SHP77 (cell line): ENCODE measurements at places on chromosomes 12 and 14.

- DNase-seq = no peak
Measured at GRCh38 chr12:100842156-100842555, 47.6 kb downstream of the ANO4 start.

GRCh38 chr12:88516811-88517210, 63.5 kb downstream of the KITLG start:
- no peak for DNase-seq

- DNase-seq = no peak
Measured at GRCh38 chr12:124758266-124759220, 105.1 kb downstream of the SCARB1 start.

GRCh38 chr12:55743406-55744339, 751 bp downstream of the GDF11 start:
- peak; percentile 8 for DNase-seq

DNA sequence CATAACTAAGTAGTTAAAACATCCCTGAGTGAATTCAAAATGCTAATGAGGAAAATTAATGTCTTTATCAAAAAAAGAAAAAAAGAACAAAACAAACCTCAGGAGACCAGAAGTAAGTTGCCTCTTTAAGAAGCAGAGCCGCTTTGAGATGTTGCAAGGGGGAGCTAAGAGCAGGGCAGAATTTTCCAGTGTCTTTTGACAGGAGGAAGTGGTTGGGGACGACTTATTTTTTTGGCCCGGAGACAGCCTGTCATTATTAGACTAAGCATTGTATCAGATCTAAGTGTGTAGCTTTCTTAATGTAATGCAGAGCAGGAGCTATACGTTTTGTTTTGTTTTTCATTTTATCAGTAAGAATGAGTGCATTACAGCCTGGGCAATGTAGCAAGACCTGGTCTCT, 206.6 kb downstream of the CACNA1C start:
- DNase-seq = no peak

DNA sequence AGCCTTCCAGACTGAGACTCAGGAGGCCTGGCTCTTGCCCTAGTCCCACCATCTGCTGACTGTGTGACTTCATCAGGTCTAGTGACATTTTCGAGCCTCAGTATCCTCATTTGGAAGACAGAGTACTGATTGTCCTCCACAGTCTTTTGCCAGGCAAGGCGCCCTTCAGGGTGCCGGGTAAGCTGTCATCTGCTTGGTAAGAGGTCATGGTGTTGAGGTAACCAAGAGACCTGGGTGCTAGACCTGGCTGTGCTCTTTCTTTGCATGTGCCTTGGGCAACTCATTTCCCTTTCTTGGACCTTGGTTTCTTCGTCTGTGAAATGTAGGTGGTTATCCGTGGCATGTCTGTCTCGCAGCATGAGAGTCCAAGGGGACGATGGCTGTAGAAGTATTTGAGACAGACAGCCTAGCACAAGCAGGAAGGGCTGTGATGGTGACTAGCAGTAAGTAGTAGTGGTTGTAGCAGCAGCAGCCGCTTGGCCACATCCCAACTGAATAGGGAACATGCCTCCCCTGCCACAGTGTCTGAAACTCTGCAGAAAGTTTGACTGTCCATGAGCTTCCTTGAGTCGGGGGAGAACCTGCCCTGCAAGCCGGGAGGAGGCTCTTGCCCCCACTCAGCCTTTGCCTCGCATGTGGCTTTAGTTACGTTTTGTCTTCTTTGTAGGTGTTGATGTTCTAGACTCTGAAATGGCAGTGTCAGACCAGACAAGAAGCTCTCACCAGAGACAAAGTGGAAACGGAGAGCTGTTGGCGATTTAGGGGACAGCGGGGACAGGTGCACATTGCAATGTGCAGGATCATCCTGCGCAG, 40.3 kb downstream of the EVL start:
- no peak for DNase-seq

DNA sequence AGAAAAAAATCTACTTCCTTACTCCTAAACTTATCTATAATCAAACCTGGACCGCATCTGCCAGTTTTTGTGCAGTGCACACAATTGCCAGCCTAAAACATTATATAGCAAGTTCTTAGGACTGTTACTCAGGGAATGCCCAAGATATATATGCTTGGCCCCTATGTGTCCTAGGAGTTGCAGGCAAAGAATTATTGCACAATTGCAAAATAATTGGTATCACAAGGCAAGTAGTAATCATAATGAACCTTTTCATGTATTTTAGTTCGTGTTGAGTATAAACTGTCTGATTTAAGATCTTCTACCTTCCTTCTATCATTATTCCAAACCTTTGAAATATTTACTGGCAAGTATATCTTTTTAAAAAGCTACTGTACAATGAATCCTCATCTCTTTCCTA, 45.5 kb downstream of the TMTC3 start:
- DNase-seq = no peak

- no peak for DNase-seq
Measured at GRCh38 chr14:59920378-59920683, 387 bp downstream of the LRRC9 start.

GRCh38 chr12:130162267-130162666, at the start of gene FZD10:
Gene FZD10 (plus strand): TSS chr12:130162464. CDS start chr12:130162943, 479 bp downstream.
- no peak for DNase-seq

DNA sequence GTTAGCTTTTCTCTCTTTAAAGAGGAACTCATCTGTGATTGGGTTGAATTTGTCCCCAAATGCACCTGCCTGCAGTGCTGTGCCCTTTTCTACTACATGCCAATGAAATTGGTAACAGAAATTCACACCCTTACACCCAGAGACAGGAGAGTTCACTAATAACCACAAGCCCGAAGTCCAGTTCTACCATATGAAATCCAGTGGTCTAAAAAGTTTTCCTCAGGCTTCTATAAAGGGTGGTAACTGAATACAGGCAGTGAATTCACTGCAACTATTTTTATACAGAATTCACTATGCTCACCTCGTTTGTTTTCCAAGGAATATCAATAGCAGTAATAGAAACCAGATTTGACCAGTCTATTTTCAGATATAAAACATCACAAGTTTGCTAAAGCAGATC, 31.5 kb upstream of the SOS2 start:
- DNase-seq = no peak

- DNase-seq = no peak
Measured at GRCh38 chr14:103271189-103271588, 62.8 kb upstream of the EIF5 start.

- no peak for DNase-seq
Measured at GRCh38 chr12:27615331-27615891, 80.8 kb upstream of the REP15 start.

- no peak for DNase-seq
Measured at GRCh38 chr14:66284346-66284745, 201.8 kb upstream of the CCDC196 start.

- DNase-seq = no peak
Measured at GRCh38 chr14:91963465-91963864, 16.0 kb upstream of the FBLN5 start.

DNA sequence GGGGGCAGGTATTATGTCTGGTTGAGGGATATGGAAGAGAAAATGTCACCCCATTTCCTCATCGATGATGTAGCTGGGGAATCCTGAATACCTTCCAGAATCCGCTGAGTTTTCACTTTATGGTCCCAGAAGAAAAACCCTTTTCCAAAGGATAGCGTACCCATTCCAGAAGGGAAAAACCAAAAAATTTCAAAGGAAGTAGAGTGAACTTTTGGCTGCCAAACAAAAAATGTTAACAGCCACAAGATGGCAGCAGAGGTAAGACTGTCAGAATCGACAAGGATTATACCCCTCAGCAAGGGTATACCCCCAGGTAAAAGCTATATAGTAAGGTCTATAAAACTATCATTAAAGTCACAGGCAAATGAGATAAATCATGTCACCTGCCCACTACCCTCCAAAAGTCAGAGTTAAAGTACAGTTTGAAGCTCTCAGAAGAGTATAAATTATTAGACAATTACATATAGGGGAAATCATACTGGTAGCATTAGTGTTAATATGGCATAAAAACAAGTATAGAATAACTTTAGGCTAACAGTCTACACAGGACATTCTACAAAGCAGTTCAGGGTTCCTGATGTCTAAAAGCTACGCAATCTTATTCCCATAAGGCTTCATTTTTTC, 18.0 kb downstream of the ACIN1 start:
- no peak for DNase-seq

GRCh38 chr14:59847711-59848110, 22.9 kb downstream of the RTN1 start:
- no peak for DNase-seq

DNA sequence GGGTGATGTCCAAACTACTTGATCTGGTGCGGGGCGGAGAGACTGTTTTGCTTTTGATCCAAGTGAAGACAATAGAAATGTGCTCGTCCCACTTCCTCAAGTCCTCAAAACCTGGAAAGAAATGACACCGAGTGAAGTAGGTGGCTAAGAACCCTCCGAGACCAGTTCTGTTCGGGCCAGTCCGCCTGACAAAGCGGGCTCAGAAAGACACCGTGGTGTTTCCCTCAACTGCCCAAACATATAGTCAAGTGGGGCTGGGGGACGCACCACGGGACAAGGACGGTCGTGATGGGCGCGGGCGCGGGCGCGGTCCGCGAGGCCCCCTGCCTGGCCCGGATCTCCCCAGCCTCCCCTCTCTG, 1.6 kb downstream of the PHLDA1 start:
- peak; percentile 12 for DNase-seq

DNA sequence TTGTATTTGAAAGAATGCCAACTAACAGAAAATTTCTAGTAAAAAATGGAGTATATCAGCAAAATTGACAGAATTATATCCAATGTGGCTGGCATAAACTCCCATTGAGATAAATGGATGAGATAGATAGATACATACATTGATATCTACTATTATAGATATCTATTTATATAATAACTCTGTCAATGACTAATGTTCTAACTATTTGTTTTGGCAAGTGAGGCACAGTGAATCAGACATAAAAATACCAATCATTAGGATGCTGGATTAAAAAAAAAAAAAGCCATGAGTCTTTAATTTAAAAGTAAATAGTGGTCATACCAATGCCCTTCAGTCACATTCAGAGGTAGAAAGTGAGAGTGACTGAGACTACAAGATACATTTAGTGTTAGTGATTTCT, 33.7 kb upstream of the GLIPR1 start:
- DNase-seq = no peak

DNA sequence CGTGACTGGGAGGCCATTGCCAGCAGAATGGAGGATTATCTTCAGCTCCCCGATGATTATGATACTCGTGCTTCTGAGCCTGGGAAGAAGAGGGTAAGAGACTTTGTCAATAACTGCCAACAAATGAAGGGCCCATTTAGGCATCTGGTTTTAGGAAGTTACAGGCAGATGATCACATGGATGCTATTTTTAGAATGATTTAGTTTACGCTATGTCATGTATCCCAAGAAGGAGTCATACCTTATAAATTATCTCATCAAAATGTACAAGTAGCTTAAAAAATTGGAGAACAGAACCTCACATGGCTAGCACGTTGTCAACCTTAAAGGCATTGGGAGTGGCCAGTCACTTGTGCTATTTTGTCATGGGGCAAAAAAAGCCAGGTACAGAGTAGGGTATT, 46.7 kb downstream of the PROX2 start:
- no peak for DNase-seq

- DNase-seq = no peak
Measured at GRCh38 chr14:90368946-90369721, 27.7 kb upstream of the CALM1 start.

- DNase-seq = no peak
Measured at GRCh38 chr12:120421701-120422100, 16.2 kb upstream of the COX6A1 start.

GRCh38 chr12:112236386-112236785, 111.0 kb downstream of the TRAFD1 start:
- DNase-seq = no peak

- no peak for DNase-seq
Measured at GRCh38 chr12:71592841-71593240, 70.8 kb downstream of the ZFC3H1 start.

DNA sequence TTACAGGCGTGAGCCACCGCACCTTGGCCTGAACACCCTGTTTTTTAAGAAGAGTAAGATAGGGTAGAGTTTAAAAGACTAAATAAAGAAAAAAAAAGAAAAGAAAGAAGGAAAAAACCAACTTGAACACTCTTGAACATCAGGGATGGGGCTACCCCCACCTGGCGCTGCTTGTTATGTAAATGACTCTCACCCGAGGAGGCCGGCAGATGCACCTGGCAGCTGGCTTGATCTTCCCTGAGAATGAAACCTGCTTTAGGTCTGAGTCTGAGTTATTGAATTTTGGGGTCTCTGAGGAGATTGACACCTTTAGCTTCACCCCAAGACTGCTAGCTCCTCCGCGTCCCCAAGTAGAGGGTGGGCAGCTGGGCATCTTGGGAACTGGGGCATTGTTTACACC, 15.5 kb upstream of the MEG3 start:
- DNase-seq = no peak

DNA sequence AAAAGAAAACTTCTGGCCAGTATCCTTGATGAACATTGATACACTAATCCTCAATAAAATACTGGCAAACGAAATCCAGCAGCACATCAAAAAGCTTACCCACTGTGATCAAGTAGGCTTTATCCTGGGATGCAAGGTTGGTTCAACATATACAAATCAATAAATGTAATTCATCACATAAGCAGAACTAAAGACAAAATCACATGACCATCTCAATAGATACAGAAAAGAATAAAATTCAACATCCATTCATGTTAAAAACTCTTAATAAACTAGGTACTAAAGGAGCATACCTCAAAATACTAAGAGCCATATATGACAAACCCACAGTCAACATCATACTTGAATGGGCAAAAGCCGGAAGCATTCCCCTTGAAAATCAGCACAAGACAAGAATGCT, 71.8 kb upstream of the PTPRB start:
- no peak for DNase-seq

DNA sequence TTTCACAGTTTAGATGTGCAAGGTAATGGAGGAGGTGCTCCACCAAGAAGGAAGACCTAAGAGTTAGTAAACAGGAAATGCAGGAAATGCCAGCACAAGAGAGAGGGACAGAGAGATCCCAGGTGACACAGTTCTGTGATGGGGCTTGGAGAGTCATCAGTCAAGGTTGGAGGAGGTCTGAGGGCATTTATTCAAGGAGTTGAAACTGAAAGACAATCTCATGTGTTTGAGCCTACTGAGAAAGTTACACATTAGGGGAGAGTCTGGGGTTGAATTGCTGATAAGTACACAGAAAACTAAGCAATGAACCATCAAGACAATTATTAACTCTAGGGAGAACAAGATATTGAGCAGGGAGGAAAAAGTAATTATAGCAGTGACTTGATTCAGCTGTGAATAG, 138.5 kb downstream of the ANO6 start:
- DNase-seq = no peak

GRCh38 chr14:27315947-27316346, 718.1 kb upstream of the NOVA1 start:
- DNase-seq = no peak

DNA sequence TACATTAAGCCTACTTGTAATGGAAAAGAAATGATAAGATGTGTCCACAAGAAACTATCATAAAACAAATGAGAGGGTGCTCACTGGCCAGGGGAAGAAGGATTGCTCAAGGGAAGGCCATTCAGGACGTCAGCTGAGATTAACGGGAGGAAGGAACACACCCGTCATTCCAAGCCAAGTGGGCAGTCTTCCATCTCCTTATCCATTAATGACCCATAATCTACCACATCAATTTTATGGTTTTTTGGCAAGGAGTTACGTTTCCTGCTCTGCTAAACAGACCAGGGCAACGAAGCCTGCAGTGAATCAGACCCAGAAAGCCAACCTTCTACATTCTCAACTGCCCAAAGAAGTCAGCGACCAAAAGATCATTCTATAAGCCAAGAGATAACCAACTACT, 25.1 kb downstream of the PRKAB1 start:
- no peak for DNase-seq
